Activated CD4-positive, alpha-beta T cell treated with anti-CD3 and anti-CD28 coated beads for 36 hours (primary cell): ENCODE measurements at places on chromosomes 3 and 15. TPM values are rescaled to one million over a fixed set of nuclear protein-coding genes. Genes with fewer than 3 reads are reported as not detected.
A peak's percentile ranks its signal among the peaks of the same experiment; 100 is the strongest.

- H3K36me3 ChIP-seq, result no peaks in the 10 kb centered on the region
- peak; percentile 52 for DNase-seq
- no peak overlapping the region for H3K27ac ChIP-seq
- H3K4me1 ChIP-seq, result no peaks in the 10 kb centered on the region
Observed at GRCh38 chr15:97745481-97746071, 214.9 kb upstream of the ARRDC4 start.

TNFSF10 gene
- total RNA-seq, result 33.1 TPM

SLC38A3 gene
- 0.12 TPM for total RNA-seq

- H3K4me1 ChIP-seq, result peaks cover 68% of the 10 kb centered on the region
- H3K4me3 ChIP-seq, result no peak overlapping the region
- H3K27ac ChIP-seq, result no peak overlapping the region
- peaks cover 58% of the 10 kb centered on the region for H3K36me3 ChIP-seq
- no peaks in the 10 kb centered on the region for H3K27me3 ChIP-seq
Observed at GRCh38 chr3:119223511-119223910, 17.2 kb downstream of the B4GALT4 start.

- H3K36me3 ChIP-seq, result no peaks in the 10 kb centered on the region
- no peaks in the 10 kb centered on the region for H3K4me1 ChIP-seq
- no peak for DNase-seq
- no peaks in the 10 kb centered on the region for H3K27me3 ChIP-seq
Observed at GRCh38 chr3:165786013-165786412, 51.2 kb downstream of the BCHE start.

DNA sequence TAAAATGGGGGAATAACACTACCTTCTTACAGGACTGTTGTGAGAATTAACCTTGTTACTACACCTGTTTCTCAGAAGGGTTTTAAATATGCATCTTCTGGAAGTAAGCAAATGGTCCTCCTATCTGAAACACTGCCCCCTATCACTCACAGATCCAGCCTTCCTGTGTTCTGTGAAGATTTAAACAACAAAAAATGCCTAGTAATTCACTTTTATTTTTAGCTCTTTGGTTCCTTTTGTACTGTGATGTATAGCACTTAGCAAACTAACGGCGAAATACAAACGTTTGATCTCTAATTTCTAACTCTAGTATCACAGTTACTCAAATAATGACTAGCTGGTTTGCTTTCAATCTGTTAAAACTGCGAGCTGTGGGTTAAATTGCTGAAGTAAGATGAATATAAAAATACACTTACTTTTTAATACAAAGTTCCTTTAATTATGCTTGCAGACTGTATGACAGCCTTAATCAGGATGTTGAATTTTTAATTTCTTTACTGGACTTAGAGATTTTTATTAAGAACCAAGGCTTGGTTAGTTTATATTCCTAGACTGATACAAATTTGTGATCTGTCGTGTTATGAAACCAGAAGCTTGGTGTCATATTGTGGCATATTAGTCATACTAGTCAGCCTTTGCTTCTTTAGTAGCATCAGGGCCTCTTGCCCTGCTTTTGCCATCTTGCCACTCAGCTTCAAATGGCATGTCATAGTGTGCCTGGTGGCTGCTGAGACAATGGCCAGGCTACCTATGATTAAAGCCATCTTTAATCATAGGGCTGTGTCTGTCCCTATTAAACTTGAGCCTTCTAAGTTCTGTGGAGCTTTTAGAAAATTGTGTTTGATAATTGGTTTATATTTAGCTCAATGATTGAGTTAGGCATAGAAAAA, 9.2 kb downstream of the EIF3J start:
- H3K27ac ChIP-seq, result peak overlapping the region; percentile 85
- H3K27me3 ChIP-seq, result no peaks in the 10 kb centered on the region
- peak overlapping the region; percentile 51 for H3K4me3 ChIP-seq
- peaks cover 58% of the 10 kb centered on the region for H3K4me1 ChIP-seq
- peaks cover 50% of the 10 kb centered on the region for H3K36me3 ChIP-seq

SENP8 gene
- total RNA-seq, result 3.0 TPM

- no peak for DNase-seq
- no peaks in the 10 kb centered on the region for H3K36me3 ChIP-seq
- no peaks in the 10 kb centered on the region for H3K4me1 ChIP-seq
- no peak overlapping the region for H3K27ac ChIP-seq
- H3K4me3 ChIP-seq, result no peak overlapping the region
- no peaks in the 10 kb centered on the region for H3K27me3 ChIP-seq
Observed at GRCh38 chr3:155701882-155702465, 42.9 kb downstream of the PLCH1 start.

QRICH1 gene
- 171 TPM for total RNA-seq

CNTN6 gene
- not detected for total RNA-seq

DNA sequence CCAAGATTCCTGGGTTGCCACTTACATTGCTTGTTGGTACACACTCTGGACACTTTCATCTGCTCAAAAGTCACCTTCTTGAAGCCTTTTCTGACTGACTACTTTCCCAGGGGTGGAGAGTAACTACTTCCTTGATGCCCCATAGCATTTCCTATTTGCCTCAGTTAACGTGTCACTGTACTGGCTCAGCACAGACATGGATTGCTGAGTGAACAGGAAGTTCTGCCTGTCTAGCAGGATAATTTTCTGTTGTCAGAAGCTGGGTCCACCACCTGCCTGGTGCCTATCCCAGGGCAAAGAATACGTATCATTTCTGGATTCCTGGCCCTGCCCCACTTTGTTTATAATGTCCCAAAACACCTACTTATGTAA, 15.3 kb upstream of the ABHD17C start:
- H3K27me3 ChIP-seq, result peaks cover 48% of the 10 kb centered on the region
- no peak overlapping the region for H3K27ac ChIP-seq
- H3K36me3 ChIP-seq, result no peaks in the 10 kb centered on the region
- no peak for DNase-seq
- H3K4me1 ChIP-seq, result peaks cover 3% of the 10 kb centered on the region

DNA sequence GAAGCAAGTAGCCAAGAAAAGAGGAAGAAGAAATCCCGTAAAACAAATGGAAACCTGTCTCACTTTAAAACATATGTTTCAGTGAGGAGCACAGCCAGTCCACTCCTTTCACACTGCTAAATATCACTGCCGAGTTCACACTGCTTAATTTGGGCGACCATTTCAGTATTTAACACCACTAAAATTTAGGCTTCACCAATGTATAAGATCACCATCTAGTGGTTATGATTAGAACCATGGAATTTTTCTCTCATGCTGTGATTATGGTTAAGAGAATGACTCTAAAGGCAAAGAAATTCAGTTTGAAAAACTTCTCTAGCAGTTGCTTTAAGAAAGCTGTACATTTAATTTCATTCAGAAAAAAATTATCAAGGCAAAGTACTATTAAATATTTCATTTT, 16.6 kb downstream of the SLC4A7 start:
- no peak overlapping the region for H3K27ac ChIP-seq
- no peaks in the 10 kb centered on the region for H3K27me3 ChIP-seq

DNA sequence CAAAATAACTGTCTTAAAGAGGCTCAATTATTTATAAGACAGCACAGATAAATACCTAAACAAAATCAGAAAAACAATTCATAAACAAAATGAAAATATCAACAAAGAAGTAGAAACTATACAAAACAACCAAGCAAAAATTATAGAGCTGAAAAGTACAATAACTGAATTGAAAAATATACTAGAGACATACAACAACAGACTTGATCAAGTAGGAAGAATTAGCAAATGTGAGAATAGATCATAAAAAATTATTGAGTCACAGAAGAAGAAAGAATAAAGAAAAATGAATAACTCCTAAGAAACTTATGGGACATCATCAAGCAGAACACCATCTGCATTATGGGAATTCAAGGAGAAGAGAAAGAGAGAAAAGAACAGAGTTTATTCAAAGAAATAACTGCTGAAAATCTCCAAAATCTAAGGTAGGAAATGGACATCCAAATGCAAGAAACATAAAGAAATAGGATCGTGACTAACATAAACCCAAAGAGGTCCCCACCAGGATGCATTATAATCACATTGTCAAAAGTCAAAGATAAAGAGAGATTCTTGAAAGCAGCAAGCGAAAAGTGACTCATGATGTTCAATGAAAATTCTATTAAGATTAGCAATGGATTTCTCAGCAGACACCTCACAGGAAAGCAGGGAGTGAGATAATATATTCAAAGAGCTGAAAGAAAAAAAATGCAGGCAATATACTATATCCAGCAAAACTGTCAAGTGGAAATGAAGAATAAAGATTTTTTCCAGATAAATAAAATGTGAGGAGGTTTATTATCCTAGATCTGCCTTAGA, 85.9 kb downstream of the DCLK3 start:
- peaks cover 12% of the 10 kb centered on the region for H3K27me3 ChIP-seq
- H3K27ac ChIP-seq, result no peak overlapping the region
- H3K36me3 ChIP-seq, result peaks cover 5% of the 10 kb centered on the region
- H3K4me3 ChIP-seq, result no peak overlapping the region
- peaks cover 2% of the 10 kb centered on the region for H3K4me1 ChIP-seq
- DNase-seq, result no peak

DNA sequence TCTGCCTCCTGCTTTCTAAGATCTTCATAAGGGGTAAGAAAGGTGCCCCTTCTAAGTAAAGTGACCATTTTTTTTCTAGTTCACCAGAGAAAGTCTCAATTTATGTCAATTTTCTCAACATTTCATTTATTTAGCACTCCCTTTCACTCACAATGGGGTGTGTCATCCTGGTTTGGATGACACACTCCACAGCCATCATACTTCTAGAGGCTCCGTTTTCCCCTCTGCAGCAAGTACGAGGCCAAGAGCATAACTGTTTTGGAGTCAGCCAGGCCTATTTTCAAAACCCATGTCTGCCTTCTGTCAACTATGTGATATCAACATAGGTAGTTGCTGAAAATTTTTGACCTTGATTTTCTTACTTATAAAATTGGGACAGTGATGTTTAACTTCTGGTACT, 703.2 kb downstream of the NLGN1 start:
- H3K27ac ChIP-seq, result no peak overlapping the region
- H3K4me3 ChIP-seq, result no peak overlapping the region
- H3K36me3 ChIP-seq, result no peaks in the 10 kb centered on the region
- H3K4me1 ChIP-seq, result no peaks in the 10 kb centered on the region
- no peak for DNase-seq

- no peak overlapping the region for H3K4me3 ChIP-seq
- no peaks in the 10 kb centered on the region for H3K4me1 ChIP-seq
- no peak for DNase-seq
- no peak overlapping the region for H3K27ac ChIP-seq
- H3K27me3 ChIP-seq, result peaks cover 7% of the 10 kb centered on the region
Observed at GRCh38 chr15:29952225-29952624, 130.0 kb upstream of the TJP1 start.

GRCh38 chr3:190883973-190884832, 21.7 kb upstream of the GMNC start:
- H3K4me1 ChIP-seq, result no peaks in the 10 kb centered on the region
- no peaks in the 10 kb centered on the region for H3K36me3 ChIP-seq
- DNase-seq, result peak; percentile 56
- peaks cover 13% of the 10 kb centered on the region for H3K27me3 ChIP-seq
- H3K4me3 ChIP-seq, result no peak overlapping the region

ECE2 gene
- not detected for total RNA-seq

DNA sequence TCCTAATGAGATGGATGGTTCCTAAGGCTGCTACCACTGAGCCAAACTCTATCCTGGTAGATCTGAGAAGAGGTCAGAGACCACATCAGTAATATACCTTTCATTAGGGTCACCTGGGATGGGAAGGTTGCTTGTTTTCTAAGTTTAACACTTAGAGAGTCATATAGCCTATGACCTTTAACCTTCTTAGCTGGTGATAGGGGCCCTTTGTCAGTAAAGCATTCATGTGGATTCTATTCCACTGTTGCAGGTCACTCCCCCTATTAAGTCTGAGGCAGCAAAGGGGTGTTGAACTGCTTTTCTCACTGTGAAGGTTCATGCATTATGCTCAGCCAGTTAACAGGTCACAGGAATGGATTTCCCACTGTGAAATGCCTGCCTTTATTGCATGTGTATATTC, 6.1 kb upstream of the ZNF609 start:
- H3K36me3 ChIP-seq, result no peaks in the 10 kb centered on the region
- H3K4me3 ChIP-seq, result no peak overlapping the region
- no peak for DNase-seq
- peaks cover 49% of the 10 kb centered on the region for H3K4me1 ChIP-seq
- no peak overlapping the region for H3K27ac ChIP-seq
- H3K27me3 ChIP-seq, result no peaks in the 10 kb centered on the region

SEMA6D gene
- not detected for total RNA-seq

- H3K27ac ChIP-seq, result peak within 1 kb of the TSS; percentile 88
- peaks cover 27% of the 10 kb centered on the region for H3K27me3 ChIP-seq
- no peak for DNase-seq
- peak within 1 kb of the TSS; percentile 85 for H3K4me3 ChIP-seq
Observed at GRCh38 chr15:50181969-50182218, at the start of gene SLC27A2. Gene SLC27A2, plus strand, starts transcription at chr15:50182196. Its CDS starts 232 bp downstream, at chr15:50182428.

DNA sequence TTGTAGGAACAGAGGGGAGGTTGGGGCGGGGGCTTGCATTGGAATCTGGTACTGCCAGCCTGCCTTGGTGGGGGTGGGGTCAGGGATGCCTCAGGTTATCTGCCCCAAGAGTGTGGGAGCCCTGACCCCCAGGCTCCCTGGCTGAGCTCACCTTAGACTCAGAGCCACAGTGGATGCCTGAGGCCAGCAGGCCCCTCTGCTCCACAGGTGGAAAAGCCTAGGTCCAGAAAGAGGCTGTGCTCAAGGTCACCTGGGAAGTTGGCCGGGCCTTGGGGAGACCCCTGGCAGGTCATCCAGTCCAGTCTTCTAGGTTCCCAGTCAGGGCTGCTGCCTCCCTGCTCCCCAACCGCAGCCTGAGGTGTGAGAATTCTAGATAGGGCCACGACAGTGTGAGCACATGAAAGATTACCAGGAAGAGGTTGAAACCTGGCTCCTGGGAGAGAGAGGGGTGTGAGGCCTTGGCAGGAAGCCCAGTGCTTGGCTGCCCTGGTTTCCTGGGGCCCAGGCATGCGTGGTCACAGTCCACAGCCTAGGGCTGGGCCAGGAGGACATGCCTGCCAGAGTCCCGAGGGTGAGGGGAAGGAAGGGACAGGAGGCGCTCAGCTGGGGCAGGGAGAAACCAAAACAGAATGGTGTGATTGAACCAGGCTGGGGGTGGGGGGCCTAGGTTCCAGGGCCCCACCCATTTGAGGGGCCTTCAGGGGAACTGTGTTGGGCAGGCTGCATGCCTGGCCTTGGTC, 4.9 kb downstream of the HDAC11 start:
- H3K4me3 ChIP-seq, result no peak overlapping the region
- peaks cover 24% of the 10 kb centered on the region for H3K4me1 ChIP-seq
- H3K27ac ChIP-seq, result no peak overlapping the region
- H3K36me3 ChIP-seq, result peaks cover 6% of the 10 kb centered on the region

DNA sequence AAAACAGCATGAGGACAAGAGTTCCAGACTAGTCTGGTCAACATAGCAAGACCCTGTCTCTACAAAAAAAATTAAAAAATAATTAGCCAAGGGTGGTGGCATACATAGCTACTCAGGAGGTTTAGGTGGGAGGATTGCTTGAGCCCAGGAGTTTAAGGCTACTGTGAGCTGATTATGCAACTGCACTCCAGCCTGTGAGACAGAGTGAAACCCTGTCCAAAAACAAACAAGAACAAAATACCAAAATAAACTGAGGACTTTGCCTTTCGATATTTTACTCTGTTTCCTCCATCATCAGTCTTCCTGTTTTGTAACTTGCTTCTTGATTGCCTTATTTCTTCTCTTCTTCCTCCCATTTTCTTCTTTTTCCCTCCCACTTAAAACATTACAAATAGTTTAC, 504.4 kb downstream of the ROBO1 start:
- no peaks in the 10 kb centered on the region for H3K4me1 ChIP-seq
- H3K27ac ChIP-seq, result no peak overlapping the region
